ENCODE measurements at places on chromosomes 16 and 17.

DNA sequence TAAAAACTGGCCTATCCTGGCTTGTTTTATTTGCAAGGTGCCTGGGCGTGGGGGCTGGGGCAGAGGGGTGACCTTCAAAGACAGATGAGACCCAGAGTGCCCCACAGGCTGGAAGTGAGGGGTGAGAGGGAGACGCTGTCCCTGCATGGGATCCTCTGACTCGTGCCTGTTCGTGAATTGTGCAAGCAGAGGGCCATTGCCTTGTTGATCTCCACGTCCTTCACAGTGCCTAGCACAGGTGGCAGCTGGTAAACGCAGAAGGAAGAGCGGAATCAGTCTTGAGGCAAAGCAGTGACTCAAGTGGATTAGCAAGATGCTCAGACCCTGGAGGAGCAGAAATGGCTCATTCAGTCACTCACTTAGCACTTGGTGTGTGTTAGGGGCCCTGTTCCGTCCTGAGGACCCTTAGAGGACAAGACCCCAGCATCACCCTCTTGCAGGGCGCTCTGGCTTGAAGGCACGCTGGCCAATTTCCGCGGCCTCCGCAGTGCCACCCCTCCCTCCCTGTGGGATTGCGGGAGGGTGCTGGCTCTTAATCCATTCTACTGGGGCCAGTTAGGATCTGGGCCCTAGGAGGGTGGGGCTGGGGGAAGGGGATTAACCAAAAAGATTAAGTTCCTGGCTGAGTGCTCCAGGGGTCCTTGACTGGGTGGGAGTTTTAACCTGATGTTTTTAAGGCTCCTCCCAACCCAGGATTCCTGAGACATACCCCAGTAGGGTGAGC, 151.2 kb downstream of the CCDC182 start:
- no peak for DNase-seq

GRCh38 chr17:57422574-57423164, 166.3 kb downstream of the MSI2 start:
- DNase-seq = no peak

DNA sequence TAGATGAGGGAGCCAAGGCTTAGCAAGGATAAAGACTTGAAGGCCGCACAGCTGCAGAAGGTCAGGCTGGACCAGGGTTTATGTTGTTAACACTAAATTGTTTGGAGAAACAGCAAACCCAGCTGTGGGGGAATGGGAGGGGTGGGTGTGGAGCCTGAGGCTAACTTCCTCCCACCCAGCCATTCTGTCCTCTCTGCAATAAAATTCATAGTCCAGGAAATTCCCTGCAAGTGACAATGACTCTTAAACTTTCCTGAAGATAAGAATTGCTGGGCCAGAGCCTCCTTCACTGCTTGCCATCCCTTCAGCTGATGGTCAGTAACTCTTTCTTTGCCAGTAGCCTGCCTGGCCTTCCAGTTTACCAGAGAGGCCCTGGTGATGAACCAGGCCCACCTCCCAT, 19.4 kb upstream of the ATP5MC1 start:
- DNase-seq = no peak

- DNase-seq = no peak
Observed at GRCh38 chr17:57327176-57327970, 71.0 kb downstream of the MSI2 start.

DNA sequence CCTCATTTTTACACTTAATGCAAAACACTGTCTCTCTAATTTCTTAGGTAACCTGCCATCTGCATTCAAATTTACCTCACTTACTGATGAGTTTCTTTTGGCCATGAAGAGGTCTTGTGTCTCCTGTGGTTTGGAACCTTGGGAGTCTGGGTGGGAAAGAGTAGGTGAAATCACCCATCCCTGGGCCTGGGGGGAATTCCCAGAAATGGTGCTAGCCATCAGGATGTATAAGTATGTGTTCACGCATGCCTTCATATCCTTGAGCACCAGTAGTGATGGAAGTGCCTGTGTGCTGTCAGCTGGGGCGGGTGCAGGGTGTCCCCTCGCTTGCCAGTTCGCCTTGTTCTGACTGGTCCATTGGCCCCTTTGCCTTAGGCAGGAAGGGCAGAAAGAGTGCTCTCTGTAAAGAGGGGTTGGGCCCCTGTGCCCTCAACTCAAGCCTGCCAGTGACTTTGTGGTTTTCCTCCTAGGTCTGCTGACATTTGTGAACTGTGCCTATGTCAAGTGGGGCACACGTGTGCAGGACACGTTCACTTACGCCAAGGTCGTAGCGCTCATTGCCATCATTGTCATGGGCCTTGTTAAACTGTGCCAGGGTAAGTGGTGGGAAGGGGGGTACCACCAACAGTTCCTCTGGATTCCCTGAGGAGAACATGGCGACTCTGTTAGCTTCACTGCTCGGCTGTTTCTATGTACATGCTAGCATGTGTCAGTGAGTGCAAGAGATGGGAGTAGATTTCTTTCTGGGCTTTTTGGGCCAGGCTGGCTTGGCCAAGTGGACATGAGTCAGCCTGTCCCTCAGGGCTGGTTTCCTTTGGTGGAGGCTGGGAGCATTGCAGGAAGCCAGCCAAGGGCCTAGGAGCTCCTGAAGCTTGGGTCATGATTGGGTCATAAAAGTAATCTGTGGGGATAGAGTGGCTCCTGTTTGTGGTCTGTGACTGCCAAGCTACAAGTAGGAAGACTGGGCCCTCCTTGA, 23.2 kb downstream of the SLC7A6OS start:
- DNase-seq = peak; percentile 32

- no peak for DNase-seq
Observed at GRCh38 chr17:6348891-6349290, 86.0 kb downstream of the AIPL1 start.

DNA sequence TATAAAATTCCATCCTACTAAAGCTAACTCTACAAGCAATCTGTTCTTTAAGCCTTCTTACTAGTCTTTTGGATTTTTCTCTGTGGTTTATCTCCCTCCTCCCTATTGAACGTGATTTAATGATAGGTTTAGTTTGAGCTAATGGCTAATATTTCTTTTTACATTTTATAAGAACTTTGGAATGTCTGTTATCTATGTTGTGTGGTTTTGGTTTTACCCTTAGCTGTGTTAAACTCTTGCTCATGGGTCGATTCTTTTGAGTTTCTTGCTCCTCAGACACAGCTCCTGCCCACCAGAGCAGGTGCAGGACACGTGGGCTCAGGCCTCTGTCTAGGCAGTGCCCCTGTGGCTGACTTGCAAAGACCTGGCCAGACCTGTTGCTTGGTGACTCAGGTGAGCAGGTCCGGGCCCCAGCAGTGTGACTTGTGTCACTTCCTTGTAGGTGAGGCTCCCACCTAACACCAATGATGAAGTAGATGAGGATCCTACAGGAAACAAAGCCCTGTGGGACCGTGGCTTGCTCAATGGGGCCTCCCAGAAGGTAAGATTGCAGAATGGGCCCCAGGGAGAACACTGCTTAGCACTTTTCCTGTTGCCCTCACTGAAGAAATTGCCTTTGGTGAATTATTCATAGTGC, 45.1 kb downstream of the SF3B3 start:
- DNase-seq = no peak

- no peak for DNase-seq
Observed at GRCh38 chr16:2711370-2712062, 8.5 kb downstream of the PRSS27 start.

- DNase-seq = no peak
Observed at GRCh38 chr16:85800321-85800669, 800 bp downstream of the COX4I1 start.

DNA sequence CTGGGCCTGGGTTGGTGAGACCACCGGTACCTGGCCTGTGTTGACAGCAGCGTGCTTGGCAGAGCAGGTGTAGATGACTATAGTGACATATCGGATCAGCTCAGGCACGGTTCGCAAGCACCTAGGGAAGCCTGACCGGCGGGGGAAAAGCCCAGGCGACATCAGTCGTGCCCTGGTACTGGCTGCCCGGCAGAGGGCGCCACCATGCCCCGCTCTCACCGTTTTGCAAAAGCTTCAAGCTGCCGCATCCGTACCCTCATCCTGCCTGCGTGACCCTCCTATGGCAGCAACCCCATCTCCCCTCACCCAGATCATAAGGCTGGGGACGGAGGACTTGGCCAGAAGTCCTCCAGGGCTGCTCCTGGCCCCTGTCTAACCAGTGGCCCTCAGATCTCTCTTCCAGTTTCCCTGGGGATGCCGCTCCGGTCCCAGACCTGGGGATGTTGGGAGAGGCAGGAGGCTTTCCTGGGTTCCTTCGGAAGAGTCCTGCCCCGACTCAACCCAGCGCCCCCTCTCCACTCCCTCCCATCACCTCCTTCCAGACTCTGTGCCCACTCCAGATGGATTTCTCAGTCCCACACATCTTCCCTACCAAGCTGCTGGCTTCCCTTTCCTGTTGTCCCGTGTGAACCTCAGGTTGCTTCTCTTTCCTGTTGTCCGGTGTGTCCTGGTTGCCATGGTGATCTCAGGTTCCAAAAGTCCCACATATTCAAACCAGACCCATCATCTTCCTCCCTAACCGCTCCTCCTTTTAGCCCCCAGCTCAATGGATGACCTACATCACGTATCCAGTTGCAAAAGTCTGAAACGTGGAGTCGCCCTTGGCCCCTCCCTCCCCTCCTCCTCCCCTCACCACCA, 13.7 kb downstream of the ALOX12B start:
- peak; percentile 75 for DNase-seq

- no peak for DNase-seq
Observed at GRCh38 chr17:63024716-63025115, 58.7 kb downstream of the TANC2 start.

DNA sequence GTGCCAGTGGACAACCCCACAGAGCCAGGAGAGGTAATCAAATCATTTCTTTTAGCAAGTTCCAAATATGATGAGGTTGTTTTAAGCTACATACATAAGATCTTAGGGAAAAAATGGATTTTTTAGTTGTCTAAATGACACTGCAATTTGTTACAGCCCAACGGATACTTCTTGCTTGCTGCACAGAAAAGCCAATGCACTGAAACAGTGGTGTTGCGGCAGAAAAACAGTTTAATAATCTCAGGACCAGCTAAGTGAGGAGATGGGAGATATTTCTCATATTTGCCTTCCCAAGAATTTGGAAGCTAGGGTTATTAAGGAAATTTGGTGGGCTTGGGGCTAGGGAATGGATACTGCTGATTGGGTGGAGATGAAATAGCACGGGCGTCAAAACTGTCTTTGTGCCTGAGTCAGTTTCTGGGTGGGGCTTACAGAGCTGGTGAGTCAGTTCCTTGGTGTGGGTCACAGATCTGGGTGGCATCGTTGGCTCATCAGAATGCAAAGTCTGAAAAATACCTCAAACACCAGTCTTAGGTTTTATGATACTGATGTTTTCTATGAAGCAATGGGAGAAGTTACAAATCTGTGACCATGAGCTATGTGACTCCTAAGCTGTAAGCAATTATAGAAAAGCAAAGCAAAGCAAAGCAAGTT, 255.4 kb downstream of the IRX3 start:
- no peak for DNase-seq

GRCh38 chr17:40110026-40110845, 9.8 kb upstream of the NR1D1 start:
- no peak for DNase-seq

DNA sequence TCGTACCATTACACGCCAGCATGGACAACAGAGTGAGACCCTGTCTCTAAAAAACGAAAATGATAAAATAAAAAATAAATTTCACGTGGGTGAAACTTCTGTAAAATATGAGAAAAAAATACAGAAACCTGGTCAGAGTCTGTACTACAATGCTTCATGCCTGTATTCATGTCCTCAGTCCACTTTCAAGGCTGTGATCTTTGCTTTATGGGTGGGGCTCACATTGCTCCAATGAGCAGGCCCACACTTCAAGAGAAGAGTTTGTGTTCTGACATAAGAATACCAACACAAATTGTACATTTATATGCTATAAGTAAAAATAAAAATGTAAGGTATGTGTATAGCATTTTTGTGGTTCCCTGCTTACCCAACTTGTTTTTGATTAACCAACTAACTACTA, 32.2 kb upstream of the ABCA3 start:
- no peak for DNase-seq

- no peak for DNase-seq
Observed at GRCh38 chr17:73194514-73195222, 1.8 kb downstream of the COG1 start.

- DNase-seq = no peak
Observed at GRCh38 chr17:71824671-71825070, 296.1 kb upstream of the SOX9 start.

DNA sequence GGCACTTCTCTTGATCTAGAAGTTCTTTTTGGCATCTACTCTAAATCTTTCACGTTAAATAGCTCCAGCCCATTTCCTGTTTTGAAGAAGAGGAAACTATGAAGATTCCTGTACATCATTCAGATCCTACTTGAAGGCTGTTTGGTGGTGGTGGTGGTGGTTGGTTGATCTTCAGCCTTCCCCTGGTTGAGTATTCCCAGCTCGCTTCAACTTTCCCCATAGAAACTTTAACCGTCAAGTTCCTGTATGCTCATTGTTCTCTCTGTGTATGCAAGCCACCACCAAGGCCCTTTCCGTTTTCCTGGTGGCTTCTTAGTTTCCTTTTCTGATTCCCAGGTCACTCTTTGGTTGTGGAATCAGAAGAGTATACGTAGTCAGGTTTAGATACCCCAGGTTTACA, 3.3 kb downstream of the LRRC46 start:
- DNase-seq = no peak

DNA sequence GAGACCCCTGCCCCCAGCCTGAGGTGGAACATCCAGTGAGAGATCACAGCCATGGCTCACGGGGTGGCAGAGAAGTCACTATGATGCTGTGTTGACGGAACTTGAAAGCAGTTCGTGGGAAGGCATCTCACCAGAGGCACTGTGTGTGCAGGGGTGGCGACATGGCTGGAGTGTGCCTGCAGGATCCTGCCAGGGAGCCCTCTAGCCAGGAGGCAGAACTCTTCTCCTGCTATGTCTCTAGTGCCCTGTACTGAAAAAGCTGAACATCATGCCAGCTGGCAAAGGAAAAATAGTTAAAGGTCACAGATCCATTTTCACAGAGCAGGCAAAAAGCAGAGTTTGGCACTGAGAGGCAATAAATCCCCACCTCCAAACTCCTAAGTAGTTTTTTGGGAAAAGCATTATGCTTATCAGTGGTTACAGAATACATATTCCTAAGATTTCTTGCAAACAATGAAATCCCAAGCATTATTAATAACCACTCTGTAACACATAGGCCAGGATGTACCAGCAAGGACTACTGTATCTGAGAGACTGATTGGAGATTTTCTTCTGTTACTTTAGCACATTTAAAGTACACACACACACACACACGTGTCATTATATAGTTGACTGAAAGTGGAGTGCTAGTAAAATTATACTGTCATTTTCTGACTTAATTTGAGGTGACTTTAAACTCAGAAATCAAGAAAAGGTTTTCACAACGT, 36.8 kb downstream of the TNRC6C start:
- no peak for DNase-seq
